NCI-H2029 treated with DMSO at 0.1 percent for 48 hours (cell line): ENCODE measurements at places on chromosomes 5 and 9.

DNA sequence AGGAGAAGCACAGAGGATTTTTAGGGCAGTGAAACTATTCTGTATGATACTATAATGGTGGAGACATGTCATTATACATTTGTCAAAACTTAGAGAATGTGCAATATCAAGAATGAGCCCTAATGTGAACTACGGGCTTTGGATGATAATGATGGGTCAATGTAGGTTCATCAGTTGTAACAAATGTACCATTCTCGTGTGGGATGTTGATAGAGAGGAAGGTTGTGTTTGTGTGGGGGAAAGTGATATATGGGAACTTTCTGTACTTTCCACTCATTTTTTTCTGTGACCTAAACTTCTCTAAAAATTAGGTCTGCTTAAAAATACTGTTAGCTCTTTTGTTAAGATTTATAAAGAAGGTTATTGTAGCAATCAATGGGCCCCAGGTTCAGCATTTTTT is 138.9 kb downstream of the SPATA31D1 start:
- no peak for DNase-seq

GRCh38 chr5:168931638-168932345 is 352.6 kb upstream of the PANK3 start:
- no peak for DNase-seq

- no peak for DNase-seq
Observed at GRCh38 chr9:91426123-91426745, 2.6 kb upstream of the NFIL3 start.

- no peak for DNase-seq
Observed at GRCh38 chr9:124149992-124150391, 107.8 kb upstream of the NEK6 start.

DNA sequence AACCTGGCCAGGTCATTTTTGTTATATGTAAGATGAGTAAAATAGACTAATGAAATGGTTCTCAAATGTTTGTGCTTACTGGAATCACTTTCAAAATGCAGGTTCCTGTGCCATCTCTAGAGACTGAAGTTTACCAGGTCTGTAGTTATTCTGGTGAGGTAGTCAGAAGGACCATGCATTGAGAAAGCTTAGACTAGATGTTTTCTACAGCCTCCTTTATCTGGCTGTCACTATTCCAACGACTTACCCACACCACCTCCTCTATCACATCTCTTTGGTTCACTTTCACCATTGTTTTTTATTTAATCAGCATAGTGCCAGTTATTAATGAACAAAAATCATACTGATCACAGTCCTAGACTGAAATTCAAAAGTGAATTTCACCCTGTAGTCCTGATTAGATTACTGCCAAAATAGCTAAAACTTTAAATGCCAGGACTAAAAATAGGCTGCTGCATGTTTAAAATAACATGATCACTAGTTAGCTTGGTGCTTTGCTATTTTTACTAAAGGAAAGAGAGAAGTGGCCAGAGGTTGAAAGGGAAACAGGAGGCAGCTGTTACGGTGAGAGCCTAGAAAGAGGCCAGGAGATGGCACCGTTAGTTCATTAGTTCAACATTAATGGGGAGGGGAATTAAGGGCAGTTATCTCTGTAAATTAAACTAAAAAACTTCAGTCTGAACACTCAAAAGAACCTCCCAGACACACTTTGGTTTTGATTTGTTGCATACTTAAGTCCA is 13.9 kb upstream of the FNIP1 start:
- no peak for DNase-seq

- DNase-seq = no peak
Observed at GRCh38 chr5:58927181-58927580, 344.3 kb downstream of the RAB3C start.
